GM23248 (cell line): ENCODE measurements at places on chromosomes 2 and 18.
A peak's percentile ranks its signal among the peaks of the same experiment; 100 is the strongest.

DNA sequence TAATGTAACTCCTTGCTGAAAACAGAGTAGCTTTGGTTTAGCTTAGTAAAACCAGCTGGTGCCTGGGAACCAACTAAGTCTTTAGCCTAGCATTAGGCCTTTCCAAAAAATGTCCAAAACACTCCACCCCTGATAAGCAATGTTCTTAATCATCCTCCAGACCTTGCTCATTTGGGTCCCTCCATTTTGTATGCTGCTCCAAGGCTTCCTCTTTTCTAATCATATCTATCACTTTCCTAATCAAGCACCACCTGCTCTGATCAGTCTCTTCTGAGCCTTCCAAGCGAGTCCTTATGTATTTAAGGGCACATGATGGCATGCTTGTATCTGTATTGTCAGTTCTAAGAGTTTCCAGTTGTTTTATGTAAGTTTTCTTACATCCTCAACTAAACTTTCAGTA, 23.6 kb downstream of the THADA start:
- no peak for DNase-seq

GRCh38 chr2:169965495-169965894, 138.2 kb downstream of the UBR3 start:
- peak; percentile 22 for DNase-seq

DNA sequence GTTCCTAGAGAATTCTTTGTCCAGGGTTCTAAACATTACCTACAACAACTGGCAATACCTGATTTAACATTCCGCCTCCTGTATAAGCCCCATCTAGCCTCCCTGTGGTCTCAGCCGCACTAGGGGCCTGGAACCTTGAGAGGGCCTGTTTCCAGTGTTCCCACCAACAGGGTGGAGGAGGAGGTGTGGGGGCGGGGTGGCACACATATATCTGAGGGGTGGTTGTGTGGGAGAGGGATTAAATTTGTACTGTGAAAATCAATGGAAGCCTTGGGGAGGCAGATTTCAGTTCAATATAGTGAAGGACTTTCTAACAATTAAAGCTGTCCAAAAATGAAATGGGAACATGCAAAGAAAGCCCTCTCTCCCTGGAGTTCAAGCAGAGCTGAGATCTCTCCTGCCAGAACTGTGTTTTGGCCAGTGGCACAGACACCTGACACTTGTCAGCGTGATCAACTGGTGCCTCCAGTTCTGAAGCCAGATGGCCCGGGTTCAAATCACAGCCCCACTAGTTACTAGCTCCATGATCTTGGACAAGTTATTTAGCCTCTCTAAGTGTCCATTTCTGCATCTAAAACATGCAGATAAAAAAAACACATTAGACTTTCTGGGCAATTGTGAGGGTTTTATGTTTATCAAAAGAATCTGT, 17.0 kb upstream of the FZD7 start:
- no peak for DNase-seq

DNA sequence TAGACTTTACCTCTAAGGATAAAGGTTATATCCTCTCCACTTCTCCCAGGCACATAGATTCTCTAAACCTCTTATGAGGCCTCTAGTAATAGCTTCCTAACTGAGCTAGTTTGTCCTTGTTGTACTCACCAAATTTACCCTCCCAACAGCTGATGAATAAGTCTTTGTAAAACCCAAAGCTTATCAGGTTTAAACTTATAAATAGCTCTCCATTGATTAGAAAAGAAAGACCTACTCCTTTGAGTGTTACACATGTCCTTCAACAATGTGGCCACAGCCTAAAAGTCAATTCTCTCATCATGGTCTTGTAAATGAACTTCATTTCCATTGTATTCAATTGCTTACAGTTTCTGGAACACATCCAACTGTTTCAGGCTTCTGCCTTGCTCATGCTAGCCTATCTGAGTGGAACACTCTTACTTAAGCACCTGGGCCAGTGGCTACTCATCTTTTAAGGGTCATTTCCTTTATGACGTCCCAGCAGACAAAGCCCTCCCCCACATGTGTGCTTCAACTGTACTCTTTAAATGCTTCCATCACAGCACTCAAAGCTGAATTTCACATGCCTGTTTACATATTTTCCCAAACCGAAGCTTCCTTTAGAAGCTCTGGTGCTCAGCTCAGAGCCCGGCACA, 131.6 kb downstream of the CDH2 start:
- DNase-seq: peak; percentile 73

DNA sequence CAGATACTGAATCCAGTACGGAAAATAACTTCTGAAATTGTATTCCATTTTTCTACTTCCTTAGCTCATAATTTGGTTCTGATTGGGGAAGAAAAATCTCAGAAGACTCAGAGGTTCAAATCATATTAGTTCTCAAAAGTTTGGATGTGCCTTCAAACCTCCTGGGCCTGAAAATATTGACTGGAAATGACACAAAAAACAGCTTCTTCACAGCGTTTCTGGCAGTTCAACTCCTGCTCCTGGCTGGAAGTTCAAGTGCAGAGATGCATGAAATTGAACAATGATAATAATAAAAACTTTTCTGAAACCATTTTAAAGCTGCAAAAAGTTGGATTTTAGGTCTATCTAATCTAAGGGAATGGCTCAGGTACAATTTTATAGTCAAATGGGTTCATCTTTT, 1459.9 kb upstream of the CELF4 start:
- DNase-seq: no peak

DNA sequence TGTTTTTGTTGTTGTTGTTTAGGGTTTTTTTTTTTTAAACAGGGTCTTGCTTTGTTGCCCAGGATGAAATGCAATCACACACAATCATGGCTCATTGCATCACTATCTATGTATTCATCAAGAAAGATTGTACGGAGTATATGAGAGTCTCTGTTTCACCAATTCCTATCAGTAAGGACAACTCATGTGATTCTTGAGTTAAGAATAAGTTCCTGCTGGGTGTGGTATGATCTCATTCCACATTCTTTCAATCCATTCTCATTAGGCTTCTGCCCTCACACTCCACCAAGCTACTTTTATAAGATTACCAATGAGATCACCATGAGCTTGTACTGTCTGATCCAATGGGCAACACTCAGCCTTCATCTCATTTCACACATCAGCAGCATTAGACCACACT, 9.1 kb upstream of the AP1S3 start:
- peak; percentile 87 for DNase-seq

- peak; percentile 9 for DNase-seq
Measured at GRCh38 chr18:66560094-66560493, 43.8 kb downstream of the CDH19 start.

DNA sequence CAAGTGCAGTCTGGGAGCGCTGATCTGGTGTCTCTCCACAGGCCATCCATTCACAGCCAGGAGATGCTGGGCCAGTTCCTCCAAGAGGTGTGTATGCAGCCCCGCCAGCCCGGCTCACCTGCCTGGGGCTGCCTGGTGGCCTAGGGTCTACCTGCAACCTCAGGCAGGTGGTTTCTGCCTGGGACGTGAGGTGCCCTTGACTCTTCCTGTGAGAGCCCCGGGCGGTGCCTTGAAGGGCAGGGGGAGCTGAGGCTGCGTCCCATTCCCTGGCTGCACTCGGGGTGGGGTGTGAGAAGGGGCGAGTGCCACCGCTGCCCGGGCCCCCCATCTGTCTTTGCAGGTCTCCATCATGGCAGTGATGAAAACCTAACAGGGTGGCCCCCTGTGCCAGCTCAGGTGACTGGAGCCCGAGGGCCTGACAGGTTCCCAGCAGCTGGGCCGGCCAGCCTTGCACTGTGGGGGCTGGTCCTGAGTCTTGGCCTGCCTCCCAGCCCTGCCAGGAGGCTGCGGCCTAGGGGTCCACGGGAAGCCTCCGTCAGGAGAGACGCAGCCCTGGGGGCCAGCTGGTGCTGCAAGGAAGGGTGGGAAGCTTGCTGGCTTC, 11.9 kb downstream of the CAPN10 start:
- DNase-seq: no peak

DNA sequence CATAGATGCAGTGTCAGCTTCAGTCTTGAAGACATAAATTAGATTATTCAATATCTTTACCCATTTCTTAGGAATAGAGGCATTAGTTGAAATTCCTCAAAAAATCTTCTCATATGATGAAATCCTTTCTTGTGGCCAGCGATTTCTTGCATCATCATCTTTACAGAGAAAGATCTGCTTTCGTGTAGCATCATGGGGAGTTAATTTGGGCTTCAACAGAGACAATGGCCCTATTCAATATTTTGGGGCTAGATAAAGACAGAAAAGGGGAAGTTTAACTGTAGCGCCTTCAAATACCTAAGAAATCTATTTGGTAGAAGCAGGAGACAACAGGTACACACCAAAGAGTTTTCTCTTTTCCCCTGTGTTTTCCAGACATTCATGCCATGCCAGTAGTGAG, 73.8 kb downstream of the TGFA start:
- peak; percentile 4 for DNase-seq

DNA sequence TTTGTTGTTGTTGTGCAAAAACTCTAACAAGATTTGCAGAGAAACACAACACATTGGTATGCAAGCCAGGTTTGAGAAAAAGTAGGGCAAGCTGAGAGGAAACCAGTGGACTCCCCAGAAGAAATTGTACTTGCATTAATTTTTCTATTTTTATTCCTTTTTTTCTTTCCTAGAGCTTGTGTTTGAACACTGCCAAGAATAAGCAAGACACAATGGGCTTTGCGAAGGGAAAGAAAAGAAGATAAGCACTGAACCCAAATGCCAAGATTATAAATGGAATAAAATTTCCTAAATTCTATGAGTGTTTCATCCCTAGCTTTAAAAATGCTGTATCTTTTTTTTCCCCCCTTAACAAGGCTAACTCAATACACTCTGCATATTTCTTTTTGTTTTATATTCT, 17.0 kb upstream of the CYTIP start:
- no peak for DNase-seq

- no peak for DNase-seq
Measured at GRCh38 chr2:129740504-129740903, 239.0 kb upstream of the RAB6C start.

DNA sequence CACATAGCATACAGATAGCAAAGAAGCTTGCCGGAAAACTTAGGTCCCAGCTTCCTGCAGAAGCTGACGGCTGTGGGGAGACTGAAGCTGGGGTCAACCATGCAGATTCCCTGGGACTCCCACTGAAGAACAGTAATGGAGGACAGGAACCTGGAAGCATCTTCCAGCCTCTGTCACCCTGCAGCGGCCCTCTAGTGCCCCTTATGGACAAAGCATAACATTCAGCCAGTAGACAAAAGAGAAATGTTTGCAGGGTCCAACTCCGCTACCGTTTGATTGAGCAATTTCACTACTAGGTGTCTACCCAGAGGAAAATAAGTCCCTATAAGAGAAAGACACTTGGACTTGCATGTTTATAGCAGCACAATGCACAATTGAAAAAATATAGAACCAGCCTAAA, 460.6 kb downstream of the CNTNAP5 start:
- DNase-seq: no peak

DNA sequence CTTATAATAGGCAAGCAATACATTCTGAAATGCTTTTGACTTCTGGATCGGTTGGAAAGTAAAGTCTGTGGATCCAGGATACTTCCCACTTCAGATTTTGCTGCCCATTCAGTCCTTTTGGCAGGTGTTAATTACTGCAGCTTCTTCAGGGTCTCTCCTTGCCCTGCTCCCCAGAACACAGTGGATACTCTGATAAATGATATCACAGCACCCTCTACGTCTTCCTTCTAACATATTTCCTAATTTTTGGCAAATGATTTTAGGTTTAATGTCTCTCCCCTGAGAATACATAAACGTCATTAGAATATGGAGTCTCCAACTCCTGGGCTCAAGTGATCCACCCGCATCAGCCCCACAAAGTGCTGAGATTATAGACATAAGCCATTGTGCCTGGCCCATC, 249.8 kb downstream of the NYAP2 start:
- DNase-seq: no peak

DNA sequence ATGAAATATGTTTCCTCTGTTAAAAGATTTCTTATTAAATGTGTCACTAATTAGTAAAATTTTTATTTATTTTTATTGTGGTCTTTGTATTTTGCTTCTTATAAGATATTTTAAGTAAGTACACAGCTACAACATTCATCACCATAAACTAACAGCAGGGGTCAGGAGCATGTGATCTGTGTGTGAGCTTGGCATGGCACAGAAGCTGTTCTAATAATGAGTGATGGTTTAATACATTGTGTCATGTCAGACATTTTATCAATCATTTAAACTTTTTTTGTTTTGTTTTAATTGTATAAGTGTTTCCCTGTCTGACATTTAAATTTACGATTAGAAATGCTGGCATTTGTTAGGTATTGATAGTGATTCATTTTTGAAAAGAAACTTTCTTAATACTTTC, 585.4 kb downstream of the DSC3 start:
- no peak for DNase-seq

- peak; percentile 87 for DNase-seq
Measured at GRCh38 chr2:112621790-112622527, 23.8 kb upstream of the SLC20A1 start.

GRCh38 chr2:67982956-67983355, 79.8 kb downstream of the C1D start:
- peak; percentile 45 for DNase-seq

DNA sequence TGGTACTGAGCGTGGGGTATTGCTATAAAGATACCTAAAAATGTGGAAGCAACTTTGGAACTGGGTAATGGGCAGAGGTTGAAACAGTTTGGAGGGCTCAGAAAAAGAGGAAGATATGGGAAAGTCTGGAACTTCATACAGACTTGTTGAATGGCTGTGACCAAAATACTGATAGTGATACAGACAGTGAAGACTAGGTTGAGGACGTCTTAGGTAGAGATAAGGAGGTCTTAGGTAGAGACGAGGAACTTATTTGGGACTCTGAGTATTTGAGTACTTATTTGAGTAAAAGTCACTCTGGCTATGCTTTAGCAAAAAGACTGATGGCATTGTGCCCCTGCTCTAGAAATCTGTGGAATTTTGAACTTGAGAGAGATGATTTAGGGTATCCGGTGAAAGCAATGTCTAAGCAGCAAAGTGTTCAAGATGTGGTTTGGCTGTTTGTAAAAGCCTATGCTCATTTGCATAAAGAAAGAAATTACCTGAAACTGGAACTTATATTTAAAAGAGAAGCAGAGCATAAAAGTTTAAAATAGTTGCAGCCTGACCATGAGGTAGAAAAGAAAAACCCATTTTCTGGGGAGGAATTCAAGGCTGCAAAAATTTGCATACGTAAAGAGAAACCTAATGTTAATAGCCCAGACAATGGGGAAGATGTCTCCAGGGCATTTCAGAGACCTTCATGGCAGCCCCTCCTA, 219.6 kb downstream of the PDE1A start:
- no peak for DNase-seq

DNA sequence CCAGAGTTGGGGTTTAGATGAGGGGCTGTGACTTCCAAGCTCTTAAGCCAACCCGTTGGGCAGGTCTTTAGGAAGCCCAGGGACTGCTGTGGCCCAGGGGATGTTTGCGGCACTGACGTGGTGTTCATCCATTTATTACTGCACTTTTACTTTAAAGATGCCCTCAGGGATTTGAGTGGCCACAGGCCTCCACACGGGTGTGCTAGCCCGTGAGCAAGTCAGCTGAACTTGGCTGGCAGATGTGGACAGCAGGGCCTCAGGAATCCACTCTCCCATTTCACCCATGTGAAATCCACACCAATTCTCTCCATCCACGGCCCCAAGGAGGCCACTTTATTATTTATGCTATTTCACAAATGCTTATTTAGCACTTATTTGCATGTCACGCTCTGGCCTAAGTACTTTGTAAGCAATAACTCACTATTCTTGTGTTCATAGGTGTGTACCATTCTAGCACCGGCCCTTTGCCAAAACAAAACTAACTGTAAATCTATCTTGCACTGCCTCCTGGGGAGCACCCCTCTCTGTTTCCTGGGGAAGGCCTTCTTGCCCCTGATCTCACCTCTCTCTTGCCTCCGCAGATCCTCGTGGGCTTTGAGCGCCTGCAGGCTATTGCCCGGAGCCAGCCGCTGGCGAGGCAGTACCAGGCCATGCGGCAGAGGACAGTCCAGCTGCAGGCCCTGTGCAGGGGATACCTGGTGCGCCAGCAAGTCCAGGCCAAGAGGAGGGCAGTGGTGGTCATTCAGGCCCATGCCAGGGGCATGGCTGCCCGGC, 39.1 kb upstream of the GPR17 start:
- DNase-seq: no peak
